NCI-H1105 treated with DMSO at 0.1 percent for 48 hours (cell line): ENCODE measurements at places on chromosomes 6 and 20.

DNA sequence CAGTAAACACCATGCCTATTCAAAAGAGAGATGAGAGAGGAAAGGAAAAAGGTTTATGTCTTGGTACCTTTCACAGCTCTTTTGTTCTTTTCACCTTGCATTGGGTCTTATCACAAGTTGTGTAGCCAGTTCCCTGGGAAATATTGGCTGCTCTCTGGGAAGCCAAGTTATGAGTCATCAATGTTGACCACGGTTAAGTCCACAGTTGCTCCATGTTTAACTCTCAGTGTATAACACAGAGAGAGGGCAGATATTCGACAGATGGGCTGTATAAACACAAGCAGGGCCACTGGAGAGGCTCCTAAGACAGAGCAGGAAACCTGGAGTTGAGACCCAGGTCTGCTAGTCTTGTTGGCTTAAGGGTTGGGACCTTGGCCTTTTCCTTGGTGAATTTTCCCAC lies 718.6 kb downstream of the QKI start:
- no peak for DNase-seq

GRCh38 chr6:31687860-31688693 lies 7.2 kb upstream of the LY6G5C start:
- DNase-seq: no peak

GRCh38 chr6:36973647-36974046 lies 12.3 kb downstream of the MTCH1 start:
- no peak for DNase-seq

DNA sequence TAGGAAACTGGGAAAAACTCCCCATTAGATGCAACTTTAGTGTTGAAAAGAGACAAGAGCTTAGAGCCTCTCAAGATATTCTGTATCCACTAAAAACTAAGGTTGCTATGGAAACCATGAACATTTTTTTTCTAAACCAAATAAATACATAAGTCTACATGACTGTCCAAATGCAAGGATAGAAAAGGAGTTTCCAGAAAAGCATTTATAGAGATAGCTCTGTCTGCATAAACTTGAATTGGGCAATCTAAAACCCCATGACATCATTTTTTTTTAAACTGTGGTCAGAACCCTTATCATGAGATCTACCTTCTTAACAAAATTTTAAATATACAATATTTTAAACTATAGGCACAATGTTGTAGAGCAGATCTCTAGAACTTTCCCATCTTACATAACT lies 36.4 kb upstream of the FAM83B start:
- no peak for DNase-seq

DNA sequence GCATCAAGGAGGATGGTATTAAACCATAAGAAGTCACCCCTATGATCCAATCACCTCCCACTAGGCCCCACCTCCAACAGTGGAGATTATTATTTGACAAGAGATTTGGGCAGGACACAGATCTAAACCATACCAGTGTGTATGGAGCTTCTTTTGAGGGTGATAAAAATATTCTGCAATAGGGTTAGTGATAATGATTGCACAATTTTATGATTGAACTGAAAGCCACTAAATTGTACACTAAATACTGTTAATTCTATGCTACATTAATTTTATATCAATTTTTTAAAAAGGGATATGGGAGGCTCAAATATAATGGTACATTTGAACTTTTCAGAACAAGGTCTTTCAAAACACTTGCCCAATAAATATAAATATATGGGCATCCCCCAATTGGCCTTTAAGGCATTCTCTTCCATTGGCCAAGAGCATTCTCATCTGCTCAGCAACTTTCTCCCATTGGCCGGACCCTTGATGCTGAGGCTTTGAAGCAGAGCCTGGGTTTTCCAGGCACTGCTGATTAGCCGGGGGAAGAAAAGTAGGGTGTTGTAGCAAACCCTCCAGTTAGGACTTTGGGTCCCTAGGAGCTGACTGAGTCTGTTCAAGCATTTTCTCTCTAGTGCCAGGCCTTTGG lies 209.9 kb downstream of the LRFN2 start:
- DNase-seq: no peak

GRCh38 chr6:118913161-118913560 lies 19.2 kb downstream of the ASF1A start:
- no peak for DNase-seq

GRCh38 chr6:43738877-43739641 lies 31.0 kb upstream of the VEGFA start:
- DNase-seq: no peak

GRCh38 chr6:153373869-153374268 lies 242.8 kb upstream of the RGS17 start:
- DNase-seq: no peak
